ENCODE measurements at places on chromosomes 13 and 19.

- DNase-seq: no peak
Observed at GRCh38 chr19:58181902-58182576, 822 bp upstream of the ZNF274 start.

- DNase-seq: no peak
Observed at GRCh38 chr13:100825557-100825956, 151.0 kb upstream of the TMTC4 start.

DNA sequence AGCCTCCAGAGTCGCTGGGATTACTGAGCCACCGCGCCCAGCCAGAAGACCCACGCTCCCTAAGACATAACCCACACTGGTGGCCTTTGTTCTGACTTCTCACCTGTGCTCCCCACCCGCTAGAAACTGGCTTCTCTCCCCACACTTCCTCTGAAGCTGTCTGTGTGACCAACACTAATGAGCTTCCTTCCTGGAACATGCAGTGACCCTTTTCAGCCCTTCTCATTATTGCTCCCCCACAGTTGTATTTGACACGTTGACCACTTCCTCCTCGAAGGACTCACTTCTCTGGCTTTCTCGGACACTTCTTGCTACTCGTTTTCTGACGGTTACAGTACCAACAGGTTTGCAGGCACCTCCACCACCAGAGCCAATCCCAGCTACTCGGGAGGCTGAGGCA is 10.9 kb downstream of the NCR1 start:
- no peak for DNase-seq

DNA sequence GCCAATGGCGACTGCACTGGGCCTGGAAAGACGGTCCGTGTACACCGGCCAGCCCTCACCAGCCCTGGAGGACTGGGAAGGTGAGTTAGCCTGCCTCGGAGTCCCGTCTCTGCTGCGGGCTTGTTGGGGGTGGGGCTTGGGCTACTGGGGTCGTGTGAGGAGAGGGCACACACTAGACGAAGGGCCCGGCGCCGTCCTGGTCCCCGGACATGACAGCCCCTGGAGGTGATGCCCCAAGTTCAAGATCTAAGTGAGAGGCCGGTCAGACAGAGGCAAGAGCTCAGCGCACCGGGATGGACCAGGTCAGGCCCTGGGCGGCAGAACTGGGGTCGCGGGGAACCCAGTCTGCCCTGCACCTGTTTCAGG is 1.6 kb downstream of the CILP2 start:
- no peak for DNase-seq

GRCh38 chr13:42360046-42360574 is 88.2 kb downstream of the AKAP11 start:
- DNase-seq: no peak

DNA sequence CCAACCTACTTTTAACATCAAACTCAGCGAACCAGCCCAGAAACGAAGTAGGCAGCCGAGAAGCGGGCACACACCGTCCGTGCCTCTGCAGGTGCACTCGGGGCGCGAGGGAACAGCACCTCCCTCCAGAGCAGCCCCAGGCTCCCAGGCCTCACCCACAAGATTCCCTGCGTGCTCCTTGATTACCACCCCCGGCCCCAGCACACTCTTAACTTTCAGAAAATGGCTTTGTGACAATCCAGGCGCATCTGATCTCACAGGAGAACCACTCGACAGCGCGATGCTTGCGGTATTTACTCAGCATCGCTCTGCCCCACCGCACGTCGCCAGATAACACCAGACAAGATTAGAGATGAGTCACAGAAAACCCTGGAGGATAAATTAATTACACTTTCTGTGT is 134.9 kb upstream of the SPACA7 start:
- DNase-seq: no peak

DNA sequence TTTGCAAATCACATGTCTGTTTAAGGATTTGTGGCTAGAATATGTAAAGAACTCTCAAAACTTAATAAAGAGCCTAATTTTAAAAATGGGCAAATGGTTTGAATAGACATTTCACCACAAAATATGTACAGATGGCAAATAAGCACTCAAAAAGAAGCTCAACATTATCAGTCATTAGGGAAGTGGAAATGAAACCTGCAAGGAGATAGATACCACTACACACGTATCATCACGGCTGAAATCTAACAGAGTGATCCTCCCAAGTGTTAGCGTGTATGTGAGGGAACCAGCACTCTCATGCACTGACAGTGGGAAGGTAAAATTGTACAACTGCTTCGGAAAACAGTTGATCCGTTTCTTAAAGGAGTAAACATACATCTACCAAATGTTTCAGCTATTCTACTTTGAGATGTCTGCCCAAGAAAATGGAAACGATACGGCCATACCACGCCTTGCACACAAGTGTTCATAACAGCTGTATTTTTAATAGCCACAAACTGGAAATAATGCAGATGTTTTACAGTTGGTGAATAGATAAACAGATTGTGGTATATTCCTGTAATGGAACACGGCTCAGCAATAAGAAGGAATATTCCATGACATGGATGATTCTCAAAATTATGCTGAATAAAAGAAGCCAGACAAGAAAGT is 14.5 kb downstream of the ARHGEF7 start:
- DNase-seq: no peak

- peak; percentile 11 for DNase-seq
Observed at GRCh38 chr13:99258210-99258860, at the start of gene GPR18. TSS of gene GPR18 (minus strand) at chr13:99258379. CDS start at chr13:99255872, 2,507 bp downstream.

- DNase-seq: no peak
Observed at GRCh38 chr19:4049432-4049831, 17.3 kb downstream of the ZBTB7A start.

DNA sequence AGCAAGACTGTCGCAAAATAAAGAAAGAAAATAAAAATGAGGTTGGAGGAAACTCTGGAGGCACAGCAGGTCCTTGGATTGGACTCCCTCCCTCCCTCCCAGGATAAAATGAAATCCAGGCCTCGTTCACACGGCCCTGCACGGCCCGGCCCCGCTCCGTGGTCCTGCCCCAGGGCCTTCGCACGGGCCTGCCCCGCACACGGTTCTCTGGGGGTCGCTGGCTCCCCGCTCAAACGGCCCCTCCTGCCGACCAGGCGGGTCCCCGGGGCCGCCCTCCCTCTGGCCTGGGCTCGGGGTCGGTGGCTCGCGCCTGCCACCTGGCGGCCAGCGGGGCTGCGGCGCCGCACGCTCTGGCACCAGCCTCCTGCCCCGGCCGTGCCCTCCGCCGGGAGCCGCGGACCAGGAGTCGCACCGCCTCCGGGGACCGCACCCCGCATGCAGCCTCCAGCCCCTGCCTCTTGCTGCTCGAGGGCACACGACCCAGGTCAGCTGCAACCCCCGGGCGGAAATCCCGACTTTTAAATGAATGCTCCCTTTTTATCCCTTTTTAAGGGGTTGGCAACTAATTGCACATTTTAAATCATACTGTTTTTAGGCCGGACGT is 1.5 kb upstream of the WDR18 start:
- no peak for DNase-seq

DNA sequence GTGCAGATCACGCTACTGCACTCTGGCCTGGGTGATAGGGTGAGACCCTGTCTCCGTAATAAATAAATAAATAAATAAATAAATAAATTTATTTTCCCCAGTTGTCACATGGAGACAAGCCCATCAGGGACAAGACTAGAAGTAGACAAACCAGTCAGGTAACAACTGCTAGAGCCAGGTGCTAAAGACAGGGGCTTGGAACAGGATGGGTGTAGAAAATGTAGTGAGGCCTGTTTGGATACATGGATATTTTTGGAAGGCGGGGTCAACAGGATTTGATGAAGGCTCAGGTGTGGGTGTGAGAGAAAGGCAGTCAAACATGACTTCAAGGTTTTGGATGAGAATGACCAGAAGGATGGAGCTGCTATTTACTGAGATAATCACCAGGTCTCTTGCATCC is 27.7 kb upstream of the TPM4 start:
- no peak for DNase-seq

DNA sequence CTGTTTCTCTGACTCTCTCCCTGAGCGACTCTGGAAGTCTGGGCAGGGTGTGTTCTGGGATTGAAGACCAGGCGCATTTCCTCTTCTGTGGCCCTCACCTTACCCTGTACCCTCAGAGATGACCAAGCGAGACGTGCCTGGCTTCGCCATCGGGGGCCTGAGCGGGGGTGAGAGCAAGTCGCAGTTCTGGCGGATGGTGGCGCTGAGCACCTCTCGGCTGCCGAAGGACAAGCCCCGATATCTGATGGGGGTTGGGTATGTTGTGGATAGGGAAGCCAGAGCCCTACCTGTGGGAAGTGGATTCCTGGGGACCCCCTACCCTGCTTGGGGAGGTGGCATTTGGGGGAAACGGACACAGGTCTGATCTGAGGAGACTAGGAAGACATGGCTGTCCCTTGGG is 5.8 kb upstream of the DNM2 start:
- no peak for DNase-seq

GRCh38 chr13:111315347-111315995 is 5.0 kb upstream of the TEX29 start:
- DNase-seq: no peak

DNA sequence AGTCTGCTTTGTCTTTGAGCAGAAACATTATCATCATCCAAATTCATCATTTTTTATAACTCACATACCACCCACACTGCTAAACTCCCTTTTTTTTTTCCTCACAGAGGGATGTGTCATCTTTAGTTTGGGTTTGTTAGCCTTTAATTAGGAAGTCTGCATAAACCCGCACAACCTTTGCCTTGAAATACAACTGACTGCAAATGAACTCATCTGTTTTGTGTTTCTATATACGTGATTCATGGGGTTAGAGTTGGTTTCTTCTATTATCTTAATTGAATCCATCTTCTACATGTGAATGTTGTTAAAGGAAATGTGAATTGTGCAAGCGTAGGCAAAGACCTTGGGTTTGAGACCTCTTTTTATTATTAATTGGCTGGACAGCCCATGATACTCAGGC is 102.7 kb downstream of the SLAIN1 start:
- DNase-seq: no peak

DNA sequence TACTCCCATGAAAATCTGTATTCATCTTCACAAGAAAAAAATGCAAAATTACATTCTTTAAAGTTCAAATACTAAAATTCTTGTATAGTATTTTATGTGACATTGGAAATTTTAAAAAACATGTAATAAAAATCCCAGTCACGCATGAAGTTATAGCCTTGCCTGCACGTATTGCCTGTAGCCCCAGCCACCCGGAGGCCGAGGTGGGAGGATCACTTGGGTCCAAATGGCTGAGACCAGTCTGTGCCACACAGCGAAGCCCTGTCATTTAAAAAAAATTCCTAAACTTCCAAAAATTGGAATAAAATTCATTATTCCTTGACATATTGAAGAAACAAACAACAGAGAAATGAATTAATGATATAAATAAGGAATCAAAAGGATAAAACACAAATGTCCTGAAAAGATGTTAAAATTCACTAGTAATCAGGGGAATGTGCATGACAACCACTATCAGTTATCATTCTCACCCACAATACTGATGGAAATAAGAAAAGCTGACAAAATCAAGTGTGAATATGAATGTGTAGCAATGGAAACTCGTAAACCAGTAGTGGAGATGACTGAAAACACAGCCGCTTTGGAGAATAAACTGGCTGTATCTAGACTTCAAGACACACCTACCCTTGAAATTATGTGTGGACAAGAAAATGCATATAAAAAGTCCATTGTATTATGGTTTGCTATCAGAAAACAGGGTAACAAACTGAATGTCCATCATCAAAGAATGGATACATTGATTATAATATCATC is 7.5 kb downstream of the CARD8 start:
- DNase-seq: no peak

DNA sequence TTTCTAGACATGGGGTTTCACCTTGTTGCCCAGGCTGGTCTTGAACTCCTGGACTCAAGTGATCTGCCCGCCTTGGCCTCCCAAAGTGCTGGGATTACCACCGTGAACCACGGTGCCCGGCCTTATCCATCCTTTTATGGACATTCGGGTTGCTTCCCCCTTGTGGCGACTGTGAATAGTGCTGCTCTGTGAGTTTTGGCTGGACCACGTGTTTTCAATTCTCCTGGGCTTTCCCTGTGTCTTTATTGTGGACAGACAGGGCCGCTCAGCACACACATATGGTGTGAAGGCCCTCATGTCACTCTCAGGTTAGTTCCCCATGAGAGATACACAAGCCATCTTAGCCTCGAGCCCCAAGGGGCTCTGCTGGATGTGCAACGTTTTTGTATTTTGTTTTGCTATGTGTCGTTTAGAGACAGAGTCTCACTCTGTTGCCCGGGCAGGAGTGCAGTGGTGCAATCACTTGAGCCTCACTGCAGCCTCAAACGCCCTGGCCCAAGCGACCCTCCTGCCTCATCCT is 40.5 kb downstream of the MAU2 start:
- DNase-seq: peak; percentile 42

- no peak for DNase-seq
Observed at GRCh38 chr13:98845742-98846141, 93.3 kb upstream of the SLC15A1 start.

GRCh38 chr19:2546128-2547032 is 70.5 kb downstream of the GADD45B start:
- no peak for DNase-seq

GRCh38 chr19:41566001-41566400 is 10.0 kb upstream of the CEACAM21 start:
- DNase-seq: peak; percentile 27

DNA sequence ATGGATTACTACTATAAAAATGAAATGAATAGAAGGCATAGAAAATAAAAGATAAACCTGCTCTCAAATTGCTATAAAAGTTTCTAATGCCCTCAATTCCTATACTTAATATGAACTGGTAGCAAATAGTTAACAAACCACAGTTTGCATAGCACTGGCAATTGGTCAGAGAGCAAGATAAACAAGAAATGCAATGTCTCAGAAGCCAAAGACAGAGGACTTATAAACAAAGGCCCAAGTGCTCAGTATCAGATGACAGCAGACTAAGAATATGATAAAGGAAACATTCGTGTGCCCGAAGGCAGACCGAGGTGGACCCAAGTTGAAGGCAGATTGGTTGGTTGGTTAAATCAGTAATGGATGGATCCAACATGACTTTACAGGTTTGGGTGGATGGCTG is 50.6 kb downstream of the IPO5 start:
- no peak for DNase-seq

DNA sequence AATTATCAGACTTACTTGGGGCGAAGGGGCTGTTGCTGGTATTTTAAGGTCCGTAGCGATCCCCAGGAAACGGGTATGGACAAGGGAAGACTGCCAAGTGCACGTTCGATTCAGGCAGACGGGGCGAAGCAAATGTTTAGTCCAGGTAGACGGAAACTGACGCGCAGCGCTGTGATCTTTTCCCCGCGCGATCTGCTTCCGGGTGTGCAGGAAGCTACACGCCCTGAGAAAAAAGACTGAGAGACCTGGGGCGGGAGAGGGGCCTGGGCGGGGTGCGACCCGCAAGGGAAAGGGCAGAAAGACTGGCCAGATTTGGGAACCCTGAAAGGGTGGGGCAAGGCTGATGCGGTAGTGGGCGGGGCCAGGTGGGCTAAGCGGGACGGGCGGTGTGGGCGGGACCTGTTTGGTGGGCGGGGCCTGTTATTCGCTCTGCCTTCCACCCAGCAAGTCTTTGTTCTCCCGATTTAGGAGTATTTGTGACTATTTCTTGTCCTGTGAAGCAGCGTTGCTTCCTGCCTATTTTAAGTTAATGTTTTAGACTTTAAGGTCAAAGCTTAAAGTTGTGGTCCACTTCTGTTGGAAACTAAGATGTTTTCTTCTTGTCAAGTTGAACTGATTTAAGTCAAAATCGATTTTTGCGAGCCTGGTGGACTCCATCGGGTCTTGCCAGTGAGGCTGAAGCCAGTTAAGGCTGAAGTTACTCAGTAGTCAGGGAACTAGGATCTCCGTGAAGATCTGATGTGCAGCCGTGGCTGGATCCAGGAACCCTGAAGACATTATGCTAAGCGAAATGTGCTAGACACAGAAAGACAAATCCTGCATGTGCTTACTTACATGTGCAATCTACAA is at the start of gene ZNF836:
Gene ZNF836 (minus strand): TSS at position 301 of the 849 bp plus-strand sequence. CDS start 3,549 bp downstream, outside the sequence.
- peak; percentile 70 for DNase-seq

Data from NCI-H526 treated with DMSO at 0.1 percent for 48 hours (cell line).